Umbilical cord (tissue), 2 donors: ENCODE measurements at places on chromosomes 3 and 15.

DNA sequence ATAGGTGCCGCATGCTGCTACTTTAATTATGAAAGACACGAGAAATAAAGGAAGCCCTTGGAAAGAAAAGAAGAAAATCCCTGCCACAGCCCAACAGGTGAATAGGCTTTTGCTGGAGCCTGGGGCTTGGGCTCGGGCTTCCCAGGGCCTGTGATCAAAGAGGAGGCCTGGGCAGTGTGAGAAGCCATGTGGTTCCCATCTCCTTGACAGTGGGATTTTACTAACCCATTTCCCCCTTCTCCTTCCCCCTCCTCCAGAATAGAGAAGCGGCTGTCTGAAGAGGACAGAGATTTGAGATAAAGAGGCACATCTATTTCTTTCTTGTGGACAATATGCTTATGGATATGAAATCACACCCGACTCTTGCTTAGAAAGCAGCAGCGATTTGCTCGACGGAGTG is 369.1 kb downstream of the MCTP2 start:
- DNase-seq = peak; percentile 60

DNA sequence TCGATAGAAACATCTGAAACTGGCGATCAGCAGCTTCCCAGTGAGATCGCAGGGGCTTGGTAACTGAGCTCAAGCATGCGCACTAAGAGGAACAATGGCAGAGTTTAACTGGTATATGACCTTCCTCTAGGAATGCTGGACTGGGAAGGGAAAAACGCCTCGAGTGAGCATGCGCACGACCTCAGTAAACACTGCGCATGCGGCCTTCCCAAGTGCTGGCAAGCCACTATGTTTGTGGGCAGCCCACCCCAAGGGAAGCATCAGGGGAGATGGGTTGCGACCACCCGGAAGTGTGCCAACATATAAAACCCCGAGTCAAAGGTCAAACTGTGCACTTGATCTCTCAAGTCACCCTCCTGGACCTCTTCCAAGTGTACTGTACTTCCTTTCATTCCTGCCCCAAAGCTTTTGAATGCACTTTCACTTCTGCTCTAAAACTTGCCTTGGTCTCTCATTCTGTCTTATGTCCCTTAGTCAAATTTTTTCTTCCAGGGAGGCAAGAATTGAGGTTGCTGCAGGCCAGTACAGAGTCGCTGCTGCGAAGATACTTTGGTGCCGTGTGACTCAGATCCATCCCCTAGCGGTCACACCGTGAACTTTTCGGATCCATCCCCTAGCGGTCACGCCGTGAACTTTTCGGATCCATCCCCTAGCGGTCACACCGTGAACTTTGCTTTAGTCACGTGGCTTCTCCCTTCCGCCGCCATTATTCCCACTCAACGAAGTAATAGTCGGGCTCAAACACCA is 243.3 kb downstream of the FAM43A start:
- peak; percentile 54 for DNase-seq

- no peak for DNase-seq
Observed at GRCh38 chr15:29518442-29518841, 248.8 kb upstream of the NSMCE3 start.

DNA sequence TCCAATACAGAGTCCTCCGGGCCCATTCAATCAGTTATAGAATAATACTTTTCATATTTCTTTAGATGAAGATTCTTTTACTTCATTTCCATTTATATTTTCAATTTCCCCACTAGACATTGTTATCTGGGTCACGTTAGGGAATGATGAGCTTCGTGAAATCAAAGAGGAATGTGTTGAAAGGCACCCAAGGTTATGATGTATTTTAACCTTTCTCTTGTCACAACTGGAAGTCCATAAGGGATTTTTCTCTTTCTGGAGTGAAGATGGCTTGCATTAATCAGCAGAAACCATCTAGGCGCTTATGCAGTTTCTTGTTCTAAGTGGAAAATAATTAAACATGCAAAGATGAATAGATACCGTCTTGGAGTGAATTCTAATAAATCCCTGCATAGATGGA is 180.5 kb downstream of the FEZF2 start:
- no peak for DNase-seq

- no peak for DNase-seq
Observed at GRCh38 chr15:68634122-68634482, 55.3 kb downstream of the CORO2B start.

GRCh38 chr3:114554731-114555130 is 260.9 kb downstream of the TIGIT start:
- no peak for DNase-seq

GRCh38 chr15:52291204-52291603 is 4.4 kb downstream of the MYO5C start:
- no peak for DNase-seq

GRCh38 chr3:79009861-79010260 is 757.9 kb downstream of the ROBO1 start:
- DNase-seq = no peak

DNA sequence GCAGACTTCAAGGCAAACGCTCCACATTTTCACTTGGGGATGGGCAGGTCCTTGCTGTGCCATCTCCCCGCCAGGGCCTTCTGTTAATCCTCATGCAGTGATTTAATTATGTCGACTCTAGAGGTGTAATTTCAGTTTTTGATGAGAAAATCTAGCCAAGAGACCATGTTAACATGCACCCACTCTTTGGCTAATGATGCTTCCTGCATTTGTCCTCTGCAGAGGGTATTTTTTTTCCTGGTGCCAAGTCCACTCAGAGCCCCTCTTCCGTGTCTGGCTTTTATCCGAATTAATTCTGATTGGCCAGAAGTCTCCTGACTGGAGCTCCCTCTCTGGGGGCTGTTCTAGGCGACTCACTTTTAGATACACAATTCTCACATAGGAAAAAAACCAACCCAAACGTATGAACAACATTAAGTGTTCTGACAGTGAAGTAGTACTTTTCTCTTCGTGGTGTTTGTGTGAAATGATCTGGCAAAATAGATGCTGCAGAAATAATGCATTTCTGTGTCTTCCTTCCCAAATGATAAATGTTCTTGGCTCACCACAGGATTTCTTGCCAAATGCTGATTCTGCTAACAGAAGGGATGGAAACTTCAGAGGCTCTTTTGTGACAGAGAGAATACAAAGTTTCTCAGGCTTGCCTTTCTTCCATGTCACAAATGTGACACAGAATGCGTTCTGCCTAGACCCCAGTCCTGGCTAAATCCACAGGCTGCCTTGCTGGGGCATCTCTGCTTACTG is 190.0 kb downstream of the CACNA2D3 start:
- no peak for DNase-seq

DNA sequence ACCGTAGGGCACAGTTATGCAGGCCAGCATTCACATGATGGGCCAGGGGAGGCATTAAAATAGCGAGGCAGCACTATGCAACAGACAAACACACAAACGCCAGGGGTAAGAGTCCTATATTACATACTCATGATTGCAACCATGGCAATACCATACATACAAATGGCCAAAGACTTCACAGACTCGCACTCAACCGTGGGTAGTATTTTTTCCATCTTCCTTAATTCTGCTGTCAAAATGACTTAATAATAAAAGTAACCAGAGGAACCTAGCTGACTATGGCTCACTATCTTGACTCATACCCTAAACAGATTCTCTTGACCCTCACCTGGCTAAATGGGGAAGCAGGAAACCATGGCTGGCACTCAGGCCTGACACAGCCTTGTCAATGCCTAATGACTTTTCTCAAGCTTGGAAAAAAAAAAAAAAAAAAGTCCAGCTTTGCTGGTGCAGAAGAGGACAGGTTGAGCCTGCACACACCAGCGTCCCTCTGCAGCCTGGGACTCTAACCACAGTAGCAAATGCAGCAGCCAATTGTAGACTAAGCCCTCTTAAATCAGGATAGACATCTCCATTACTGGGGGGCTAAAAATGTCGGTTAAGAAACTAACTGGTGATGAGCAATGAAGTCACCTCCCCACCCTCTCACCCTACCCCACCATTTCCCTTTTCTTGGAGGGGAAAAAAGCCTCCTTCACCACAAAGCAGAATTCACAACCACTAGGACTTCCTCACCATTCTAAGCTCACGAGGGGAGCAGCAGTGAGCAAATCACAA is 23.1 kb downstream of the CCDC12 start:
- DNase-seq = no peak

- DNase-seq = no peak
Observed at GRCh38 chr3:116842254-116842957, 132.8 kb downstream of the TUSC7 start.

DNA sequence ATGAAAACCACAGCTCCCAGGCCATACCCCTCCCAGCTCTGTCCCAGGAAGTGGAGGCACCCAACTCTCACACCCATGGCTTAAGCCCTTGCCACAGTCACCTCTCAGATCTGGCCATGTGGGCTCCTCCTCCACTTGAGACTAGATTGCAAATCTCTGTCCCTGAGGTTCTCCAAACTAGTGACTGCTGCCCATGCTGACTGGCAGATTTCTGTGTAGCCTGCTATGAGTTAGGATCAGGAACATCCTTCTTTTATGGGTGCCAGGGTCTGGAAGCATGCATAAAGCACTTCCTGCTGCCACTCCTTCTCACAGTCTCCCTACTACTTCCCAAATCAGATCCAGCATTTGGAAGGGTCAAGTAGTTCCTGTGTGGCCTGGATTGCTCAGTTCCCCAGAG is 59.6 kb upstream of the GOLIM4 start:
- no peak for DNase-seq

- no peak for DNase-seq
Observed at GRCh38 chr15:58684751-58685150, 64.8 kb downstream of the ADAM10 start.

DNA sequence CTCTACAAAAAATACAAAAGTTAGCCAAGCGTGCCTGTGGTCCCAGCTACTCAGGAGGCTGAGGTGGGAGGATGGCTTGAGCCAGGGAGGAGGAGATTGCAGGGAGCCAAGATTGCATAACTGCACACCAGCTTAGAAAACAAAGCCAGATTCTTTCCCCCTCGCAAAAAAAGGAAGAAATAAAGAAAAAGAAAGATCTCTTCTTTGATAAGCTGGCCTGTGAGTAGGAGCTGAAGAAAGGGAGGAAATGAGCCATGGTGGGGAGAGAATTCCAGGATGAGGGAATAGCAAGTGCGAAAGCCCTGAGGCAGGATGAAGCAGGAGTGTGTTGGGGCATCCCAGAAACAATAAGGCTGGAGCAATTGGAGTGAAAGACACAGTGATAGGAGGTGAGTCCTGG is 24.5 kb upstream of the TOP2B start:
- no peak for DNase-seq

- DNase-seq = no peak
Observed at GRCh38 chr15:69797051-69797595, 300.6 kb downstream of the TLE3 start.

GRCh38 chr3:4996771-4997291 is 17.6 kb downstream of the BHLHE40 start:
- DNase-seq = no peak

GRCh38 chr3:30693470-30694120 is 87.2 kb downstream of the TGFBR2 start:
- DNase-seq = peak; percentile 77

DNA sequence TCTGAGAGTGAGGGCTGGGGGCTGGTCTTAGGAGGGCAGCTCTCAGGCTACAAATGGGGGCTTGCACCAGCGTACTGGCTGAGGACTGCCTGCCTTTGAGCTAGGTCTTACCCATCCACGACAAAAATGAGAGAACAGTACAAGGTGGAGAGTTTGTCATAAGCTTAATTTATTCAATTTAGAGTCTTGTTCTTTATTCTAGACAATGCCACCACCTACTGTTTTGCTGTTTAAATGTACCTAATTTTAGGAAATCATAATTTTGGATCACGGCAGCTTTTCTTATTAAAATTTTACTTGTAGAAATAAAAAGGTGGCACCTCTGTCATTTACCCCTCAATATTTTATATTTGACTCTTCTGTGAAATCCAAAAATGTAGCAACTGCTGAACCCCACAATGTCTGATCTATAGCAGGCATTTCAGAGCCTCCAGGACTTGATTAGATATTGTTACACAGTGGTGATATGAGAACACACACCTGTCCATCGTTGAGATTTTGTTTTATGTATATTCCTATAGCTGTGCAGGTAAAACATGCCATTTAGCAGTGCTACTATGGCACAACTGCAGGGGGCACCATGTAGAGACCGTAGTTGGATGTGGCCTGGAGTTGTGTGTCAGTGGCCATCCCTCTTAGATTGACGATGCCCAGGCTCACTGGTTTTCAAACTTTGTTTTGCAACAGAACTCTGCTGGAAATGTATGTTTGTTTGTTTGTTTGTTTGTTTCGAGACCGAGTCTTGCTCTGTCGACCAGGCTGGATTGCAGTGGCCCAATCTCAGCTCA is 88.6 kb downstream of the SLCO3A1 start:
- DNase-seq = no peak

DNA sequence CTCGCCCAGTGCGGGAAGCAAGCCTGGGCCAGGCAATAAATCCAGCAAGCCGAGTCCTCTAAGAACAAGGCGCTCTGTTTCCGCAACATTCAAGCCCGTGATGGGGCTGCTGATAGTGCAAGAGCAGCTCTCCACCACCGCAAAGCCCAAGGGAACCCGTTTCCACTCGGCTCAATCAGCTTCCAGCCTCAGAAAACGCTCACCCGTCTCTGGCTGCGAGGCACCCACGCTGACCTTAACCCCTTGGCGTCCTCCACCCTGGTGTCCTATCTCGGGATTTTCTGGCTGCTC is 17.8 kb downstream of the SPATA12 start:
- peak; percentile 70 for DNase-seq

DNA sequence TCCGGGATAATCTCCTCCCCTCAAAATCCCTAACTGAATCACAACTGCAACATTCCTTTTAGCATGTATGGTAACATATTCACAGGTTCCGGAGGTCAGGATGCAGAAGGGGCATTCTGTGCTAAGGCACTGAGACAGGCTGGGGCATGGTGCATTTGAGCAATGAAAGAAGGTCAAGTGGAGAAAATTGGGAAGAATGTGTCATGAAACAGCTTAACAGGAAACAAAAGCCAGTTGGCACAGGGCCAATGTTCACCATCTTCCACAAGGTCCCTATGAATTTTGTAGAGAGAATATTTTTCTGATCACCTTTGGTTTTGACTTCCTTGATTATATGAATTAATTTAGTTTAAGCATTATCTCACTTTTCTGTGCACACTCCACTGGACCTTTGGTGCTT is 587.7 kb upstream of the NR2F2 start:
- DNase-seq = no peak

- DNase-seq = no peak
Observed at GRCh38 chr3:127908951-127909350, 6.1 kb upstream of the KBTBD12 start.

DNA sequence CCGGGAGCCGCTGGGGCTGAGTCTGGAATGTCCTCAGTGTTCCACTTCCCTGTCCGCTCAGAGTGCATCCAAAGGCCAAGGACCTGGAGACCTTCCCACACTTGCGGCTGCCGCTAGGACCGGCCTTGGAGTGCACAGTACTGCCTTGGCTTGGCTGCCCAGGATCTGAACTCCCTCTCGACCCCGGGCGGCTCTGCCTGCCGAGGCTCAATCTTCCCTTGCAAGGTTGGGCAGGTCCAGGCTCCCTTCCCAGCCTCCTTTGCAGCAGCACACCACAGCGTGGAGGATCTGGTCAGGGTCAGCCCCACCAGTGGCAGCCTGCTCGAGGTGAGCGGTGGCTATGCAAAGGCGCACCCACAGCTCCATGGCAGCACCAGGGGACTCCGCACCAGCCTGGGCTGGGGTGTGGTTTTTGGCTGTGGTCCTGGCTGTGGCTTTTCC is 69.2 kb downstream of the PLXNA1 start:
- no peak for DNase-seq

GRCh38 chr3:182567700-182568099 is 225.6 kb upstream of the ATP11B start:
- peak; percentile 72 for DNase-seq
